ENCODE measurements at places on chromosomes 5 and 9.

DNA sequence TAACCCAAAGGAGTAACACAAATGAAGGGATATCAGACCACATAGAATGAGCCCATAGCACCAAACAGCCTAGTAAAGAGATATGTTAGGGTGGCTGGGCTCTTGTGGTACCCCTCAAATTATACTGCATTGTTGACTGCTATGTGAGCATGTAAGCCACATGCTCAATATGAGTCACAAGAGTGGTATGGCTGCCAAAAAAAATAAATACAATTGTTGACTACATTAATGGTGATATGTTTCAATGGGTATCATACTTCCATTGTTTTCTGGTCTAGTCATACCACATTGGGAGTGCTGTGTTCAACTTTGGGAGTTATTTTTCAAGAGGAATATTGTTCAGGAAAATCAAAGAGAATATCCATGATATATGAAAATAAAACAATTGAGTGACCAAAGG lies 162.4 kb upstream of the PIK3R1 start:
- no peak for DNase-seq

- no peak for DNase-seq
Observed at GRCh38 chr9:122256206-122256605, 8.4 kb downstream of the RBM18 start.

DNA sequence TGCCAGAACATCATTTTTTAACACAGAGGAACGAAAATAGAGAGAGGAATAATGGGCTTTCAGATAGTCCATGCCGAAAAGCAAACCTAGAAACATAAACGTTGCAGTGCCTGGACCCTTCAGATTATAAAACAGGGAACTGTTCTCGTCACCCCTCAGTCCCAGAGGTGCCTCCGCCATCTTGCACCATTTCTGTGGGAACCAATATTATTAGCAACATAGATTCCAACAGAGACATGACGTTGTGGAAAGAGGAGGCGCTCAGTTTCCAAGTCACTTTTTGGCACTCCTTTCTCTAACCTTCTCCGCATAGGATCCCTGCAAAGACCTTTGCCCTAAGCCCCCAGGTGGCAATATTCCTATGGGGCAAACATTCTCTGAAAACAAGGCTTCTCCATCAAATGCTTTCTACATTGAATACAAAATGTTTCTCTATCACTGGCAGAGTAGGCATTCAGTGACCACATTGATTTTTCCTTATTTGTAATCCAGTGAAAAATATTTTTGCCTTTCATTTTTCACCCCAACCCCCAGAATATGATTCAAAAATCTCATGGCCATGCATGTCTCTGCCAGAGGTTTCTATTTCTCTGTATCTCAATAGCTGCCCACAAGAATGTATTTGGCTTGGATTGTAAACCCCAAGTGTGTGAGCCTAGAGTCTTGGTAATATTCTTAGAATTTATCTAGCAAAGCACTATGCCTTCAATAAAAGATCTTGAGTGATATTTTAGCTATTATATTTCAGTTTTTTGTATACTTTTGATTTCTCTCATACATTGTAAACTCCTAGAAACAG lies 500.8 kb upstream of the WWC1 start:
- no peak for DNase-seq

GRCh38 chr9:121750715-121751623 lies 99.5 kb downstream of the DAB2IP start:
- DNase-seq: no peak

Data from activated CD4-positive, alpha-beta T cell treated with anti-CD3 and anti-CD28 coated beads, Interleukin-2, amount 50 U/mL, for 1 hour (primary cell).